Naive thymus-derived CD8-positive, alpha-beta T cell (primary cell): ENCODE measurements at places on chromosomes 3 and 15. TPM values are rescaled to one million over a fixed set of nuclear protein-coding genes. Genes with fewer than 3 reads are reported as not detected.

DNA sequence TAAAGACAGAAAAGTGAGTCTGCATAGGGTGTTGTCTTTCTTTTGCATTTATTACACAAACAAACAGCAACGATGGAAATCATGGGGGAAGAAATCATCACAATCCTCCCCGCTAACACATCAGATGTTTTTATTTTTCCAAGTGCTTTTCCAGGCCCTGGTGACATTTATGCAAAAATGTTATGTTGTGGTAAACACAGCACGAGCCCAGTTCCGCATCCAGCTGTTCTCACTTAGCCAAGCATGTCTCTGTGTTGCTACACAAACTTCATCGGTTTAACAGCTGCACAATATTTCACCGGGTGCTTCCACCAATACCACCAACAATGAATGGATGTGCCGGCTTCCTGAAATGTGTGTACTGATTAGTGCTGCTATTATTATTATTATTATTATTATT is 53.7 kb upstream of the ABHD17C start:
- no peak overlapping the region for H3K27ac ChIP-seq
- H3K36me3 ChIP-seq = no peaks in the 10 kb centered on the region
- no peaks in the 10 kb centered on the region for H3K4me1 ChIP-seq
- no peak overlapping the region for H3K4me3 ChIP-seq
- H3K27me3 ChIP-seq = peaks cover 9% of the 10 kb centered on the region

BNIP2 gene
- 118 TPM for total RNA-seq

- no peaks in the 10 kb centered on the region for H3K36me3 ChIP-seq
- peaks cover 5% of the 10 kb centered on the region for H3K4me1 ChIP-seq
- no peak overlapping the region for H3K4me3 ChIP-seq
- no peak for DNase-seq
- no peaks in the 10 kb centered on the region for H3K27me3 ChIP-seq
- no peak overlapping the region for H3K27ac ChIP-seq
Observed at GRCh38 chr3:23294770-23295387, 91.8 kb downstream of the UBE2E2 start.

TMCC1 gene
- 34.9 TPM for total RNA-seq

SYNM gene
- total RNA-seq = 1.1 TPM

- peaks cover 53% of the 10 kb centered on the region for H3K4me1 ChIP-seq
- no peak for DNase-seq
- H3K36me3 ChIP-seq = peaks cover 9% of the 10 kb centered on the region
- H3K27me3 ChIP-seq = no peaks in the 10 kb centered on the region
- H3K27ac ChIP-seq = peak overlapping the region; percentile 89
- no peak overlapping the region for H3K4me3 ChIP-seq
Observed at GRCh38 chr15:72538931-72539330, 64.8 kb downstream of the ARIH1 start.

SIN3A gene
- total RNA-seq = 130 TPM

CPLX3 gene
- total RNA-seq = 0.39 TPM

DNA sequence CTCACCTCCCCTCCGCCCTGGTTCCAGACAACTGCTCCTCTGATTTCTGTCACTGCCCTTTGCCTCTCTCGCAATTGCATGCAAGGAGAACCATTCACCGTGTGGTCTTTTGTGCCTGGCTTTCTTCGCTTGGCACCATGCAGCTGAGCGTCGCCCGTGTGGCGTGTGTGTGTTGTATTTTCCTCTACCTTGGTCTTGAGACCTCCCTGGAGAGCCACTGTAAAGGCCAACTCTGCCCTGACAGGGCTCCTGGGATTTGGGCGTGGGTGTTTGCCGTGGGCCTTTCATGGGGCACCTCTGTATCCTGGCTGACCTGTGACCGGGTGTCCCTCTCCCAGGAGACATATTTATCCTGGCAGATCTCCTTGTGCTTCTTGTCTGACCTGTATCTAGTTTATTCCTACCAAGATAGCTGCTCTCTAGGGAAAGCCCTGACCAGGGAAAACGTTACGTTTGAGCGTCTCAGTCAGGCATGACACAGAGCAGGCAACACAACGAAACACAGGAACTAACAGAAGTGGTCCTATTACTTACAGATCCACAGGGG is 2.0 kb upstream of the PIGZ start:
- H3K27ac ChIP-seq = peak overlapping the region; percentile 7
- H3K36me3 ChIP-seq = no peaks in the 10 kb centered on the region
